ENCODE measurements at places on chromosomes 11 and 22.

DNA sequence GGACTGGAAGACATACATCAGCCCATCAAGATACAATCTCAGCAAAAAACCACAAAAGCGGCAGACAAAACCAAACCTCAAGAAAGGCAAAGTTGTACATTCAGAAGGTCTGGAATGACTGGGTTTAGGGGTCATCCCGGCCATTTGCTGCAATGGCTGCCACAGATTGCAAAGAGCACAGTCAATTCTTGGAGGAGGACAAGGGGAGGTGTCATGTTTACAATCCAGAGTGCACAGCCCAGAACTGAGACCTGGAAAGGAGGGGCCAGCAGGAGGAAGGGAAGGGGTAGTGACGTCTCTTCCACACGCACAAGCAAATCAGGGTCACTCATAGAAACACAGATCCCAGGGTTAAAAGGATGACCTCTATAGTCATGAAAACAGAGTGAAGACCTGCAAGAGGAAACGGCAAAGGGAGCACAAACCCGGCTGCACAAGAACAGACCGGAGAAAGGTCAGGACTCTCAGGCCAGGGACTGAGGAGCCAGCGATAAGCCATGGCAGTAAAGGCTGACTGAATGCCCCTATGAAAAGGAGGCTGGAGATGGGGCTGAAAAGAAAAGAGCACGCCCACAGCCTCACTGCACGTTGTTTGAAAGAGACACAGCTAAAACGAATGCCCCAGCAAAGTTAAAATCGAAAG, 18.2 kb upstream of the MUC5AC start:
- no peak for DNase-seq

DNA sequence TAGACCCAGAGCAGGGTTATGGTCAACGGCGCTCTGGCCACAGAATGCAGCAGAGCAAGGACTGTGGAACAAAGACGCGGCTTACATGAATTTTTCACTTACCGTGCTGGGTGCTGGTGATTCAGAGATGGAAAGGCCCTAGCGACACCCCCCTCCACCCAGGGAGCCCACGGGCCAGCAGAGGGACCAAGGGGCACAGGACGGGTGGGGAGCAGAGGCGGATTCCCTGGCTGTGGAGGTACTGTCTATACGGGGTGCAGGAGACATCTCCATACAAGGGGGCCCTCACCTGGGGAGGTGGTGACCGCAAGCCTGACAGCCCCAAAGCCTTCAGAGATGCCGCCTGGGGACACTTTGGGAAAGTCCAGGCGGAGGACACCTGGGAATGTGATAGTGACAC, 1.1 kb upstream of the SEPTIN5 start:
- DNase-seq = no peak

- DNase-seq = no peak
Measured at GRCh38 chr11:125312391-125312790, 147.8 kb downstream of the PKNOX2 start.

GRCh38 chr11:91998481-91998880, 226.1 kb upstream of the FAT3 start:
- DNase-seq = no peak

DNA sequence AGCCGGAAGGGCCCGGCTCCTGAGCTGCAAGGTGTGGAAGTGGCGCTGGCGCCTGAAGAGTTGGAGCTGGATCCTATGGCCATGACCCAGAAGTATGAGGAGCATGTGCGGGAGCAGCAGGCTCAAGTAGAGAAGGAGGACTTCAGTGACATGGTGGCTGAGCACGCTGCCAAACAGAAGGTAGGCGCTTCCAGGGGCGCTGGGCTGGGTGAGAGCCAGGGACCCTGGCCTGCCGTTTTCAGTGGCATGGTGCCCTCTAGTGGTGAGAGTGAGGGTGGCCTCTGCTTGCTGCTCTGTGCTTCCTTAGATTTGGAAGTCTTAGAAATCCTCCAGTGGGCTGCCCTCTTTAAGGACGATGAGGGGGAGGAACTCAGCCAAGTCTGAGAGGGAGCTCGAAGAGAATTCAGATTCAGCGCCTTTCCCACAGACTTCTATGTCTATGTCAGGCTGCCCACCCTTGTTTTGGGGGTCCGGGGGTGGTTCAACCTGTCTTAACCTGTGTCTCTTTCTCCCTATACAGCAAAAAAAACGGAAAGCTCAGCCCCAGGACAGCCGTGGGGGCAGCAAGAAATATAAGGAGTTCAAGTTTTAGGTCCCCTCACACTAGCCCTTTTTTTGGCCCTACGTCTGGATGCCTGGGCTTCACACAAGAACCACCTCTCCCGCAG, 1.8 kb upstream of the PACS1 start:
- DNase-seq = peak; percentile 58

- peak; percentile 46 for DNase-seq
Measured at GRCh38 chr11:61028135-61028729, 56.8 kb downstream of the CD6 start.

DNA sequence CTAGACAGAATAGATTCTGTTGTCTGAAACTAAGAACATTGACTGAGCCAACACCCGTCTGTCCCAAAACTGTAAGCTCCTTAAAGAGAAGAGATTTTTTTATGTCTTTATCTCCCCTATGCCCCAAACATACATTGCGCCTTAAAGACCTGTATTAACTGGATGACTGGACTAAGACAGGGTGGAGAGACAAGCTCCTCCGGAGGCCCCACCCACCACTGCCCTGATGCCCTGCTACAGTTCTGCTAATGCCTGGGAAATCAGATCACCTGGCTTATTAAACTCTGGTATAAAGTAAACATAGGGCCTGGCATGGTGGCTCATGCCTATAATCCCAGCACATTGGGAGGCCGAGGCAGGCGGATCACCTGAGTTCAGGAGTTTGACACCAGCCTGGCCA, 203.7 kb downstream of the TENM4 start:
- DNase-seq = no peak

Measured in stimulated activated CD8-positive, alpha-beta memory T cell treated with anti-CD3 and anti-CD28 coated beads, Interleukin-4, amount 100 ng/mL, for 1 hour (primary cell).